ENCODE measurements at places on chromosomes 13 and 19. TPM values are rescaled to one million over a fixed set of nuclear protein-coding genes. Genes with fewer than 3 reads are reported as not detected.

Gene S1PR2
- 3.0 TPM for total RNA-seq

Gene NDUFA7
- total RNA-seq = 71.5 TPM

Gene PTGER1
- total RNA-seq = not detected

Gene MCEMP1
- not detected for total RNA-seq

Gene LGALS14
- total RNA-seq = not detected

Measured in H4 (cell line).